ENCODE measurements at places on chromosomes 2 and 18.

DNA sequence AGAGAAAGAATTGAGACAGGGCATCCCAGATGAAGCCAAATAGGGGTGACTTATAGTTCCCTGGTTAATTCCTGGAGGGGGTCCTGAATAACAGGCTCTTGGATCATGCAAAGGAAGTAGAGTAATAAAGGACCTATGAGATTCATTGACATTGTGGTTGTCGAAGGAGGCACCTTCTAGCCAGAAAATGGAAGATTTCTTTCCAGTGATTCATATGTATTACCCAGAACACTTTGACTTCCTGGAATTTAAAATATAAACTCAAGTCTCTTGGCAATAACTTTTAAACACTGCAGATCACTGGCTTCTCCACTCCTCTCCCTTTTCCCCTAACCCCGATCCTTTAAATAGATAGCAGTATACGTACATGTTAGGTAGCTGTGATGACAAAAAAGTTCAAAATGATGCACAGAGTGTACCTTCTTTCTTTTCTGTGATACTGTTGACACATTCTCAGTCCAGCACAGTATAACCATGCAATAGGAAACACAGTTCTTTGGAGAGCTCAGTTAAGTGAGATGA lies 211.8 kb downstream of the LTBP1 start:
- DNase-seq: peak; percentile 78

GRCh38 chr2:68791914-68792313 lies 57.3 kb downstream of the ARHGAP25 start:
- no peak for DNase-seq

GRCh38 chr2:10392100-10392499 lies 56.0 kb downstream of the ODC1 start:
- no peak for DNase-seq

GRCh38 chr2:149924028-149924427 lies 336.5 kb upstream of the MMADHC start:
- DNase-seq: no peak

DNA sequence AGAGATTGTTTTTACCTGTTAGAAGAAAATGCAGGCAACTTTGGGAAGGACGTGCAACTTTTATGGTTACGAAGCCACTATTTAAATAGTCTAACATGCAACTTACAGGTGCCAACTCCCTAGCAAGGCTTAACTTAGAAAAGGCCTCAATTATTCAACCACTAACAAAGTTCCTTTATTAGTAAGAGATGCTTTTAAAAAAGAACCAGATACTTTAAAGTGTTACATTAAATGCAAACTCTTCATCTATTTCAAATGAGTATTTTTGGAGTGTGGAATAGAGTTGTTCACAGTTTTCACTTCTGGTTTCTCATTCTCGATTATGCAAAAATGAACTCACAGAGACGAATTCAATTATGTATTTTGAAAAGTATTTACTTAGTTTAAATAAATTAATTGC lies 51.7 kb downstream of the PELI1 start:
- no peak for DNase-seq

GRCh38 chr2:49225126-49225525 lies 70.8 kb upstream of the FSHR start:
- no peak for DNase-seq

GRCh38 chr2:172739661-172740266 lies 4.1 kb downstream of the RAPGEF4 start:
- no peak for DNase-seq
